ENCODE measurements at places on chromosomes 13 and 19.

- DNase-seq = no peak
Measured at GRCh38 chr13:29581666-29582065, 13.8 kb downstream of the SLC7A1 start.

DNA sequence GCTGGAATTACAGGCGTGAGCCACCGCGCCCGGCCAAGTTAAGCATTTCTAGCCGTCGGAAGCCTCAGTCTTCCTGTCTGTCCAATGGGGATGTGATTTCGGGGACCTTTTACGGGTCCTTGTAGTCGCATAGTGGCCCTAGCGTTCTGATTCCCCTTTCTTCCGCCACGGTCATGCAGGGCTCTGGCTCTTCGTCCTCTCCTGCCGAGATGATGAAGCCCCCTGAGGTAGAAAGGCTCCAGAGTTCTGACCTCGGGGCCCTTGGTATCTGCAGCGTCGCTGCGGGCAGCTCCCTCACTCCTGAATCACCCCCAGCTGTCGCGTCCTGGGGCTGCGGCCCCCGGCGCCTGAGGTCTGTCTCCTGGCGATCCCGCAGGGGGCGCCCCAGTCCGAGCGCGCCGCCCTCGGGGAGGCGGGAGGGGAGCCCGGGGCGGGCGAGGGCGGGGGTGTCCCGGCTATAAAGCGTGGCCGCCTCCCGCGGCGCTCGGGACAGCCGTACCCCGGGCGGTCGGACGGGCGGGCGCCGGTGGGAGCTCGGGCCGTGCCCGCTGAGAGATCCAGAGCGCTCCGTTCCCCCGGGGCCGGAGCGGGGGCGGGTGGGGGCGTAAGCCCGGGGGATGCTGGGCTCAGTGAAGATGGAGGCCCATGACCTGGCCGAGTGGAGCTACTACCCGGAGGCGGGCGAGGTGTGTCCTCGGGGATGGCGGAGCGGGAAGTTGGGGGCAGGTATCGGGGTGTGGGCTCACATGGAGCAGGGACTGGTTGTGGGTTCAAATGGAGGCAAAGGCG is at the start of gene FOXA3:
FOXA3 (plus strand) TSS at position 487 of the 789 bp plus-strand sequence; CDS start at position 618, 131 bp downstream.
- DNase-seq = peak; percentile 21

DNA sequence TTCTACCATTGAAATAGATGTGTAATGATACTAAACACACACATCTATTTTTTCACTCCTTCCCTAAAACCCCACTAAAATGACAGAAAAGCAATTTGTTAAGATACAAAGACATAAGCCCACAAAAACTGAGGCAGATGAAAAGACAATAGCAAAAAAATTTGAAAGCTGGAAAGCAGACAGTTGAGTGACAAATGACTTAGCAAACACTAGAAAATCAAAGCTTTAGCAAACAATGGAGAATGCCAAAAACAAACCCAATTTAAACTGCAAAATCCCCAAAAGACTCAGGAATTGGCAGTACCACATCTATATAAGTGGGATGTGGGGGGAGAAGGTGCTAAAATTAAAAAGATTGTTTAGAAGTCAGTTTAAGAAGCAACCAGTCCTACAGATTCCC is 9.5 kb downstream of the TSC22D1 start:
- no peak for DNase-seq

GRCh38 chr13:20654156-20654555 is 49.3 kb upstream of the IL17D start:
- DNase-seq = no peak

DNA sequence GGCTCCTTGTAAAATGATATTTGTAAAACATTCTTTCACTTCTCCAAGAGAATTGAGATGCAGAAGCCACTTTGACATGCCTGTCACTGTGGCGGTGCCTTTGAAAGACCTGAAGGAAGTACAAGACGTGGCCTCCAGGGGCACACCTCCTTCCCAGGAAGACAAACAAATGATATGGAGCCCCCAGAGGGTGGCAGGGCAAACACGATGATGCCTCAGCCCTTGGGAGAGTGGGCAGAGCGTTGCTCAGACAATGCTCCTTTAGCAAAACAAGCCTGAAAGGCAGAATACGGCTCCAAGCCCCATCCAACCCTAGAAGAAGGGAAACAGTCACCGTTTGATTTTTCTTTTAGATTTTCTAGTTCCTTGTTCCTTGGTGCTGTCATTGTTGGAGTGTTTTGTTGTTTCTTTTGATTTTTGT is 9.2 kb upstream of the ATP12A start:
- DNase-seq = no peak

GRCh38 chr13:100767192-100767591 is 92.6 kb upstream of the TMTC4 start:
- DNase-seq = no peak

DNA sequence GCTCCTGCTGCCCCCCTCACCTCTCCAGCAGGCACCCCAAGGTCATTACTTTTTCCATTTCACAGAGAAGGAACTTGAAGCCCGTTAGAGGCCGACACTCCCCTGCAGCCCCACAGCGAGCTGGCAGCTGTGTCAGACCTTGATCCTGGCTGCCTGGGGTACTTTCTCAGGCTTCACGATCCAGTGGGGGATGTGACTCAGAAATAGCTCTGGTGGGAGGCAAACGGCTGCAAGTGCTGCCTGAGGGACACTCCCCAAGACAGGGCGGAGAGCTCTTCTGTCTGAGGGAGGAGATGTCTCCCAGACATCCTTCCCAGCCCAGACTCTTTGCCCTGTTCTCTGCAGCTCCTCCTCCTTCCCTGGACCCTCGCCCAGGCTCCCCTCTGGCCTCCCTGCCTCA is 4.8 kb downstream of the TSKS start:
- no peak for DNase-seq

DNA sequence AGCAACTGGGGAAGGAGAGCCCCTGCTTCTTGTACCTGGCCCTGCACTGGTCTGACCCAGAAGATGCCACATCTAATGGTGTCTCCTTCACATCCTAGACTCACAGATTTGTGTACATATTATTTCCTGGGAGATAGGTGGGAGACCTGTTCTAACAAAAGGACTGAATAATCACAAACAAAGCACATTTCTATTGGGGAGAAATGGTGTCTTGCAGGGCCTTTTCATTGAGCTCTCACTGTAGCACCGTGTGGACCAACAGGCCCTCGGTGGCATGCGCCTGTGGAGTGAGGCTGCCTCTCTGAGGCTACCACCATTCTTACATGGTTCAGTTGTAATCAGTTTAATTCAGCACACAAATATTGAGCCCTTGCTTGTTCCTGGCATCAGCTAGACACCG is 989 bp upstream of the SACS start:
- no peak for DNase-seq

- DNase-seq = no peak
Measured at GRCh38 chr19:1128106-1128505, 24.3 kb downstream of the GPX4 start.

GRCh38 chr13:110376120-110376519 is 69.0 kb downstream of the COL4A2 start:
- no peak for DNase-seq

DNA sequence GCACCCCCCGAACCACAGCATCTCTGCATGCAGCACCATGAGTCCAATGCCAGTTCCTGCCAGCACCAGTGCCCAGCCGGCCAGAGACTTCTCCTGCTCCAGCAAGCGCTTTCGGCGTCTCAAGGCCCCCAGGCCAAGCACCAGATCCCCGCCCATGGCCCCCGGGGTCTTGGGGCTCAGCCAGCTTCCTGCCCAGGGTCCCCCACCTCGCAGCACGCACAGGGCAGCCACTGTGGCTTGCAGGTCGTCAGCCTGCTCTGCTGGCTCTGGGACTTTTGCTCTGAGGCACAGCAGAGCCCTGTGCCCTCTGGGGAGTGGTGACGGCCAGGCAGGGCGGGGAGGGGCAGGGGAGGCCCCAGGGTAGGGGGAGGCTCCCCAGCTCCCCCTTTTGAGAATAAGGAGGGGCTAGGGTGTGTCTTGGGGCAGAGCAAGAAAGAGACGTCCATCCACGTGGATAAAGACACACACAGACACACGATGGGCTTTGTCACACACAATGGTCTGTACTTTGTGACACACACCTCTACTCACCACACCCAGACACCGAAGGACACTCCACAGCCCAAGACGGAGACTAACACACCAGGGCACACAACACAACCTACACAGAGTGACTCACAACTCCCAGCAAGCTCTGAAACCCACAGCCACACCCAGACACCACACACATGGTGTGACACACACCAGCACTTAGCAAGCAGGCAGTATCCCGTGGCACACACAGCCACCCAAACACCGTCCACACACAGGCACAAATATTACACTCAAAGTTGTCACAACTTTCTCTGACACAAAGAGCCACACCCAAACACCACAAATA is at the start of gene KCNN4:
KCNN4 (minus strand) TSS at position 268 of the 820 bp plus-strand sequence; CDS start at position 156, 112 bp downstream.
- peak; percentile 49 for DNase-seq

GRCh38 chr19:44972802-44973201 is 17.6 kb downstream of the CLPTM1 start:
- no peak for DNase-seq

GRCh38 chr13:21753117-21753729 is 82.3 kb downstream of the FGF9 start:
- DNase-seq = no peak

- DNase-seq = no peak
Measured at GRCh38 chr19:53994811-53995210, 3.4 kb downstream of the CACNG6 start.

DNA sequence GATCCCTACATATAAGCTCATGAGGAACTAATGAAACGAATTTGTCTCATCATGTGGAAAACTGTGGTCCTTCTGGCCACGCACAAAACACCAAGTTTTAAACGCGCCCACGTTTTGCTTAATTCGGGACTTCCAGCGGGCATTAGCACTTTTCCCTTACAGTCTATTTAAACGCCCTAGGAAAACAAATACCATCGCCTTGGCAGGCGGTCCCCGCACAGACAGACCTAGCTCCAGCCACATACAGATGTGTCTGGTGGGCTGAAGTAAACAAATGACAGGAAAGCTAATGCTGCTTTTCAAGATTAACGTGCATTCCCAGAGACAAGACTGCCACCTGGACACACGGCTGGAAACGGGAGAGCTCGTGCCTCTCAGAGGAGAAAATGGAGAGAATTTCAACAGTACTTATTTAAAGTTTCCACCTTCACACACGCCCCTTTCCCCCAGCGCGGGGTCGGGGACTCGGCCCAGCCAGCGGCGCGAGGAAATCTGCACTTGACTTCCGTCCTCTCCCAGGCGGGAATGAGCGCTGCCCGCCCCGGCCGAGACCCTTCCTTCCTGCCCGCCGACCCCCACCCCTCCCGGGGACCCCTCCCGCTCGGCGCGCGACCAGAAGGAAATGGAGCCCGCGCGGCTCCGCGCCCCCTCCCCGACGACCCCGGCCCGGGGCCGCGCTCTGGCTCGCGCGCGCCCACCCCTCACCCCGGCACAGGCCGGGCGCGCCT is 931 bp downstream of the USP12 start:
- peak; percentile 23 for DNase-seq

DNA sequence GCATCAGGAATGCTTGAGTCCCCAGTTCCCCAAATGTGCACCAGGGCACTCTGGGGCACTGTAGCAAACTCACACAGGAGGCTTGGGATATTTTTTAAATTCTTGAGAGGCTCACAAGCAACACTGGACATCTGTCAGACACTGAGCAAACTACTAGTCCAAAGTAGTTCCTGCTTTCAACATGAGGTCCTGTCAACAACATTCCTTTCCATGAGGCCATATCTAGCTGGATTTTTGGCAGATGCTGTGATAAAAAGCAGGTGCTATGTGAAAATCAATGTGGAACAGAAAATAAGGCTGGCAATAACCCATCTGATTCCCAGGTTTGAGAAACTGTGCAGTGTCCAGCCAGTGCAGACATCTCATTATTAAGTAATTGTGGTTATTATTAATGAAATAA is 50.5 kb downstream of the STARD13 start:
- no peak for DNase-seq

GRCh38 chr19:50977626-50978025 is 6.1 kb downstream of the KLK7 start:
- DNase-seq = no peak

DNA sequence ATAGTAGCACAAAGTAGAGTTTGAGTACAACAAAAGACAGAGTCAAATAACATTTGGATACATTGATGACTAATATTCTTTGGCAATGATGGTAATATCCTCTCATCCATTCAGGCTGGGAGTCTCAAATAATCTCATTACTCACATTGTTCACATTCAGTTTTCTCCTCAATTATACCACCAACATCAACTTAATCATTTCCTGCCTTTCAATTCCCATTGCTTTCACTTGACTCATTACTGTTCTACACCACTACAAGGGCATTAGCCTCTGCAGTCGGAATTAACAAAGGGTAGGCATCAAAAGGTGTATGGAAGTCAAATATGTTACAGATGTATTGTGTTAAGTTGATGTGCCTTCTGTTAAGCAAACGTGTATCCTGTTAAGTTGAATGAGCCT is 518.4 kb upstream of the SLITRK1 start:
- no peak for DNase-seq

DNA sequence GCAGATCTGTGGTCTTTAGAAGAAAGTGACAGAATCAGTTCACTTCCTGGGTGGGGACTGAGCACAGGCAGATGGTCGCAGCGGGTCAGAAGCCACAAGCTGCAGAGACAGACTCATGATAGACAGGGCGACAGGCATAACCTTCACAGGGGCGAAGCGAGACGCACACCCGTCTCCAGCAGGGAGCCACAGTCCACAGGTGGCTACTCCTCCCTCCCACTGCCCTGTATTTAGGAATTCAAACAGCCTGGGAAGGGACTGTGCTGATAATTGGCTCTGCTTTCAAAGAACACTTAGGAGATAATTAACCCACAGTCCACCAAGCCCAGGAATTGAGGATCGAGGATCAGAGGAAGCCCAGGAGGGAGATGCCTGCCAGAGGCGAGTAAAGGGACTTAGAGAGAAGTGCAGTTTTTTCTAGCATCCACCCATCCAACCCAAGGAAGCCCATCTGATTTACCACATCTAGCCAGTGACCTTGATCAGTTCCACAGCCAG is 23.2 kb downstream of the RFX2 start:
- DNase-seq = no peak

- DNase-seq = no peak
Measured at GRCh38 chr13:95136638-95137037, 164.6 kb downstream of the ABCC4 start.

- DNase-seq = no peak
Measured at GRCh38 chr13:101453784-101454201, 1.3 kb downstream of the ITGBL1 start.

- DNase-seq = no peak
Measured at GRCh38 chr19:35609851-35610353, 2.6 kb upstream of the HAUS5 start.

GRCh38 chr13:24734950-24735349 is 29.0 kb upstream of the RNF17 start:
- DNase-seq = no peak

DNA sequence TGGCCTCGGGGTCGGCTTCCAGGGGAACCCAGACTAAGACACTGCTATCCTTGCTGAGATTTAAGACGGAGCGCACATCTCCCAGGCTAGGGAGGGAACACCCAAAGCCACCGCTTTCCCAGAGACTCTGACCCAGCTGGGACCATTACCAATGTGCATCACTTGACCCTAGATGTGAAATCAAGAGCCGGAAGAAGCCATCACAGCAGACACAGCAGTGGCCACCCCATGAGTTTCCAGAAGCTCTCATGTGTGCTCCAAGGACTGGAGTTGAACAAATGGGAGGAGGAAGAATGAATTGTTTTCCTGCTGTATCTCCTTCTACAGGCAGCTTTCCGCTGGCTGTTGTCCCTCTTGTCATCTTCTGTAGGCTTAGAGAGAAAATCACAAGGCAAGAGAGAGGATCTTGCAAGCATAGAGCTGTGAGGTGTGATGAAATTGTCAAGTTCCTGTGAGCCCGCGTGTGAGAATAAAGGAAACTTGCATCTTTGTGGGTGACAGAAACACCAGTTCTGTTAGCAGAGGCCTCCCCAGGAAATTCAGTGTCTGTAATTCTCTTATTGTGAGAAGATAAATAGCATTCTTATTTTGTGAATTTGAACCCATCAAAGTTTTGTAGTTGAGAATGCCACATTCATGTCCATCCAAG is 711.8 kb downstream of the UQCRFS1 start:
- DNase-seq = no peak
